ENCODE measurements at places on chromosomes 12 and 14. TPM values are rescaled to one million over a fixed set of nuclear protein-coding genes. Genes with fewer than 3 reads are reported as not detected.

PPP1R1A gene
- 43.3 TPM for total RNA-seq

GRCh38 chr12:131118371-131118770 lies 164.7 kb downstream of the ADGRD1 start:
- DNase-seq = no peak

DNA sequence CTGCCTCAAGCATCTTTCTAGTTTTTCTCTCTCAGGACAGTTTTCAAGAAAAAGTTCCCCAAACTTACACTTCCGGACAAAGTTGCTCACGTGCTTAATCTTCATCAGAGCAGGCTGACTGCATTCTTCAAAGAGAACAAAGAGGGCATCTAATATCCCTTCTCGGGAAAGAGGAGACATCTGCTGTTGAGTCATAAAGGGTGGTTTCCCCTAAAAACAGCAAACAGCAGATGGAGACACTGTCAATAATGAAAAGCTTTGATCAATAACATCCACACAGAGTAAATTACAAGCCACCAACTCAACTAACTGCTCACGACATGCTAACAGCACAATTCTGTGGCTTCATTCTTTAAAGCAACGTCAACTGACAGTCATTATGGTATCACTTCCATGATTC lies 8.1 kb downstream of the CIT start:
- DNase-seq = no peak

DNA sequence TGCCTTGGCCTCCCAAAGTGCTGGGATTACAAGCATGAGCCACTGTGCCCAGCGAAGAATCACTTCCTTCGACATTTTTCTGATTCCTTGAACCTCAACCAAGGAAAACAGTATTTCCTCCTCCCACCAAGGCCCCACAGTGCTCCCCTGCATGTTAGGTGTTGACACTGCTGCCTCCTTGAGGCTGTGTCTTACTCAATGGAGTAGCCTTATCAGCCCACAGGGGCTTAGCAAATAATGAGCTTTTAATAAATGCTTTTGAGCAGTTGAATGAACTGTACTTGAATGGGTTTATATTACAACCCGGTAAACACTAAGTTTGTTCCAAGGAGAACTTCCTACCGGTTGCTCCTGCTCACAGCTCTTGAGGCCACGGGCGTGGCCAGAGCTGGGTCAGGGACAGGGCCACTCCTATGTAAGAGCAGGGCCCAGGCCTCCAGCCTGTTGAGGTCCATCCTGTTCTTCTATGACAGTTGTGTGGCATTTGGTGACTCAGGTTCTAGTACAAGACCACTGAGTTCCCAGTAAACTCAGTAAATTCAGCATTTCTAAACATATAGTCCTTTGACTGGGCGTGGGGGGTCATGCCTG lies 36.8 kb upstream of the TUBA1A start:
- no peak for DNase-seq

DNA sequence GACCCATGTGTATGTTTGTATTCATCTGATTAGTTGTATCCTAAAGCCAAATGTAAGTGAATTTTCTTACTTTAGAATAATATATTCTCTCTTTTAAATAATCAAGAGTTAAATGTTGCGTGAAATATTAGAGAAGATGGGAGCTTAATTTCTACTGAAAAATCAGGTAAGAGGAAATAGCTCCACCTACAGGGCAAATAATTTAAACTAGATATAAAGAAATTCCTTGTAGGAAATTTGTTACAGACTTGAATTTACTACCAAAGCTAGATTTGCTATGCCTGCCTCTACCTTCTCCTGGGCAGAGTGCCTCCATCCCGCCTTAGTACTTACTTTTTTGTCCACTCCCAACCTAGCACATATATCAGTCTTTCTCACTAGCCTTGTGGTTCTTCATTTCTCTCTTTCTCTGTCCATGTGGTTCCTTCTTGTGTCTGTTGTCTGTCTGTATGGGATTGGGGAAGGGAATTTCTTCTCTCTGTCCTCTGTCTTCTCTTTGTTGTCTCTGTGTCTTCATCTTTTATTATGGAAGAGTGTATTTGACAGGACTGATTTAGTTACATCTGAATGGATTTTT lies 44.7 kb downstream of the PALS1 start:
- DNase-seq = no peak

DNA sequence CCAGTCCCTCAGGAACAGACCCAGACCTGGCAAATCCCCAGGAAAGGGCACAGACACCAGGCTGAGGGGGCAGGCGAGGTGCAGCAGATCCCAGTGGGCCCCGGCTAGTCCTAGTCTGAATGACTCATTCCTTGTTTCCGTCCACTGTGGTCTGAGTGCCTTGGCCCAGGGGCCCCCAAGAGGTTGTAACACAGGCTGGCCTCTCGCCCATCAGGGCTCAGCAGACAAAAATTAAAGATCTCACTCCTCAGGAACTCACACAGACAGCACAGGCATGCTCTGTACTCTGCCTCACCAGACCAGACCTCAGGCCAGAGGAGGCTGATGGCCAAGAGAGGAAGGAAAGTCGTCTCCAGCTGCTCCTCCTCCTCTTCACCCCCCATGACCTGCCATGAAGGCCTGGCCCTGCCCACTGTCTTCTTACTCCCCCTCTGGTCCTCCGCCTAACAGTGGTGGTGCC lies 7.7 kb upstream of the LTBP2 start:
- DNase-seq = no peak

DNA sequence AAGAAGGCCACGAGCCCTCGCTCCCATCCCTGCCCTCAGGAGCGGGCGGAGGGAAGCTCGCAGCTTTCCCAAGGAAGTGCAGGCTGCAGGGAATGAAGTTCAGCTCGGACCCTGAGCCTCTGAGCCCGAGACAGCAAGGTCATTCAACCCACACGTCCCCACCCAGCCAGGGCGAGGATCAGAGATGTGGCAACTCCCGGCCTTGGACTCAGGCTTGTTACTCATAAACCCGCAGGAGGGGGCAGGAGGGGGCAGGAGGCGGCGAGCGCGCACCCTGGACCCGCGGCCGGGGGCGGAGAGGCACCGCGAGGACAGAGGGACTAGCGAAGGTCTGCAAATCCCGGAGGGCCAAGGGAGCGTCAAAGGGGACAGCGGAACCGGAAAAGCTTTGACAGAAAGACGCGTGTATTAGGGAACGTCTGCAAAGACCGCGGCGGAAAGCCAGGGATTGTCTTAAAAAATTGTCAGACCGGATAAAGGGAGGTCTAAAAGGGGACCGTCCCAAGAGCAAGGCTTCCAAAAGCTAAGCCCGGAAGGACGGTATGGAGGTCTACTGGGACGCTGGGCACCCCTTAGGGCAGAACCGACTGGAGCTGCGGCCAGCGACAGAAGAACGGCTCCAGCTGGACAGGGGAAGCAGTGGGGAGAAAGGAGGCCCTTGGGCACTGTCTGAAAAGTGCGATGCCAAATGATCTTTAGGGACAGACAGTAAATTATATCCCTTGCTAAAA lies 611 bp upstream of the DCAF11 start:
- peak; percentile 76 for DNase-seq

- DNase-seq = no peak
Observed at GRCh38 chr12:77932216-77932615, 101.5 kb downstream of the NAV3 start.

GRCh38 chr12:120015313-120015712 lies 26.3 kb downstream of the BICDL1 start:
- no peak for DNase-seq

- DNase-seq = no peak
Observed at GRCh38 chr12:48779869-48780268, 9.0 kb downstream of the ADCY6 start.

DNA sequence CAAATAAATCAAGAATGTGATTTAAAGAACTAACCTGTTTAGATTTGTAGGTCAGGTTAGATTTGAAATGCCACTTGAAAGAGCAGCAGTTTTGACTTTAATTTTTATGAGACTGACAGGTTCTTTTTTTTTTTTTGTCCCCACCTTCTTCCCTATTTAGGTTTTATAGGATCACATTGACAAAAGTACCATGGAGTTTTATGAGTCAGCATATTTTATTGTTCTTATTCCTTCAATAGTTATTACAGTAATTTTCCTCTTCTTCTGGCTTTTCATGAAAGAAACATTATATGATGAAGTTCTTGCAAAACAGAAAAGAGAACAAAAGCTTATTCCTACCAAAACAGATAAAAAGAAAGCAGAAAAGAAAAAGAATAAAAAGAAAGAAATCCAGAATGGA lies 31.9 kb downstream of the KTN1 start:
- DNase-seq = no peak

DNA sequence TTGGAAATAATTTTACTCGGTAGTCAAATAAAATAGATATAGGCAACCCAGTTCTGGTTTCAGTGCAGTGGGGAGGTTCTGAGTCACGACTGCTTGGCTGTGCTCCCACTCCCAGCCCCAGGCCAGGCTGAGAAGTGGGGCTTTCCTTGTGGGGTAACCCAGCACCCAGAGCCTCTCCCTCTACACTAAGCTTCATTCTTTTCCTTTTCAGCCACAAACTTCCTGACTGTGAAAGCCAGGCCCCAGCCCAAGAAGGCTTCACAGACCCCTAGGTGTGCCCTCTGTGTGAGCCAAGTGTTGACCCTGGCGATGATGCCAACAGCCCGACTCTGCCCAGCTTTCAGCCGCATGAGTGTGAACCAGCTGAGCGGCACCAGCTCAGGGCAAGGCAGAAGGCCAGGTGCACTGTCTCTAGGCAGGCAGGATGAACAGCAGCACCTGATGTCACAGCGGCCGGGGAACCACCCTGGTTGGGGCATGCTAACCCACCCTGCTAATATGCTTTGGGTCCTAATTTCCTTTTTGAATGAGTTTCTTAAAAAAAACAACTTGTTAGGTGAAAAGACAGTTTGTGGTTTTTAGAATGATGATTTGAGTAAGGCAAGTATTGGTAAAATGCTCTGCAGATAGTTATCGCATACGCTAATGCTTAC lies 42.2 kb upstream of the ATP23 start:
- no peak for DNase-seq

- DNase-seq = no peak
Observed at GRCh38 chr12:72010356-72010755, 71.7 kb downstream of the TPH2 start.

- DNase-seq = no peak
Observed at GRCh38 chr12:16063726-16064125, 152.6 kb downstream of the DERA start.

DNA sequence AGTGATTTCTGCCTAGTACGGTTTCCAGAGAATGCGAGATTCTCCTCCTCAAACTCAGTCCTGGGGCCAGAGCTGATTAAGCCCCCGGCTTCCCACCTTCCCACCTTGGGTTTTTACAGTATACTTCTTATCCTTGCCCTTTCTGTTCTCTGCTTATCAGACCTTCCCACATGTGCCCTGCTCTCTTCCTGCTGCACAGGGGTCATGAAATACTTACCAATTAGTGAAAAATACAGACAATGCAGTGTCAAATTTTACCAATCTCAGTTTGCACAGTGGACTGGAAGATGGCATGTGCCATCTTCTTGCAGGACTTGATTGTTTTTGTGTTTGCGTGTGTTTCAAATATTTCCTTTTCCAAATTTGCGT lies 14.7 kb downstream of the SUSD6 start:
- DNase-seq = no peak

- no peak for DNase-seq
Observed at GRCh38 chr12:51028126-51028812, 2.1 kb upstream of the SLC11A2 start.

All from type B pancreatic cell (in vitro differentiated cells).